AG08395 (cell line): ENCODE measurements at places on chromosomes 16 and 17.
A peak's percentile ranks its signal among the peaks of the same experiment; 100 is the strongest.

DNA sequence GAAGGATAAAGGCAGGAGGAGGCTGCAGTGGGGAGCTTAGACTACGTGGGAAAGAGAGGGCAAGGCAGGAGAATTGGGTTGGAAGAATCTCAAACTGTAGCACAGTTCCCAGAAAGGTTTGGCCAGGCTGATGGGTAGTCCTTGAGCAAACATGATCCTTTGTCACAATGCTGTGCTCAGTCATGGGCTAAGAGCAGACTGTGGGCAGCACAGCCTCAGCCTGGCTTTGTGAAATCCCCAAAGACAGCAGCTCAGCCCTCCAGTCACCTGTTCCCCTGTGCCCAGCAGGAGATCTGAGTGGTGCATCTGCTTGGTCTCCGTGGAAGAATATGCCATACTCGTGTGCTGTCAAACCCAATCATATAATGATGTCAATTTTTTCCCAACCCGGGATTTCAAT lies 10.6 kb upstream of the ENGASE start:
- no peak for DNase-seq

- no peak for DNase-seq
Measured at GRCh38 chr17:7317161-7317803, 2.1 kb upstream of the GPS2 start.

GRCh38 chr17:81489012-81489997 lies 23.3 kb downstream of the ACTG1 start:
- DNase-seq: no peak

GRCh38 chr17:70564006-70564620 lies 394.8 kb downstream of the KCNJ2 start:
- DNase-seq: no peak

DNA sequence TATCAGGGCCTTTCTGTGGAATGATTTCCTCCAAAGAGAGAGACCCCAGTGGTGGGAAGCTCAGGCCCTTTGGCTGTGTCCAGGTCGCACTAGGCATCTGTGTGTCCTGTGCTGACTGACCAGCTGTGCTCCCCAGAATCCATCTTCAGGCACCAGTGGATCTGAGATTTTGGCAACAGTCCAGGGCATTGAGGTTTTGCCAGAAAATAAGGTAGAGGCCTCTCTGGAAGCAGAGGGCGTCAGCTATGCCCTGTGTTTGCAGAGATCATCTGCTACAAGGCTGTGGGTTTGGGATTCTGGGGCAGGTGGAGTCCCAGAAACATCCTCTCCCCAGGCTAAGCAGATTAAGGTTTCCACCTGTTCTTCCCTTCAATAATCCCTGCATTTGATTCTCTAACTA lies 57.5 kb upstream of the TOB1 start:
- no peak for DNase-seq

- DNase-seq: no peak
Measured at GRCh38 chr16:75483222-75483621, 12.0 kb downstream of the CHST6 start.

DNA sequence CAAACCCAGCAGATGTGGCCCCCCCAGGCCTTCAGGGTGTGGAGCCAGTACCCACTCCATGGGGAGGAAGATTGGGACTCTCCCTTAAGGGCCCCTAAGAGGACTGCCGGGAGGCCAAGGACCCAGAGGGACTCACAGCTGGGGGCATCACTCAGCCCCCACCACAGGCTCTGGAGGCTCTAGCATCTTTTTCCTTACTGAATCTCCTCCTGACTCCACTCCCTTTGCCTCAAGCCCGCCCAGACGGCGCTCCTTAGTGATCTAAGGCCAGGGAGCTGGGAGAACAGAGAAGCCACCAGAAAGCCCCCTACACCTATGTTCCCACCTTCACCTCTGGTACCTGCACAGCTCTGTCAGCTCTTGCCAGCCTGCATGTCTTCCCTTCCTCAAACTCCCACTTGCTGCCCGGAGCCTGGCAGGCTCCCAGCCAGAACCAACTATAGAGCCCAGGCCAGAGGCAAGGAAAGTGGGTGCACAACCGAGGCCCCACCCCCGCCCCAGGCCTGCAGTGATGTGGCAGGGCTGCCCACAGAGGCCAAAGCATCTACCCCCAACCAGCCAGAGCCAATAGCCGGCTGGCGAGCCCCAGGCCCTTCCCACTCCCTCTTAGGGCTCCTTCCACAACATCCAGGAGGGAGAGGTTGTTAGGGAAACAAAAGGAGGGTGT lies 22.3 kb upstream of the MPO start:
- no peak for DNase-seq

- no peak for DNase-seq
Measured at GRCh38 chr17:14582996-14583395, 282.1 kb downstream of the HS3ST3B1 start.

GRCh38 chr16:64900019-64900418 lies 221.8 kb downstream of the CDH11 start:
- DNase-seq: no peak

DNA sequence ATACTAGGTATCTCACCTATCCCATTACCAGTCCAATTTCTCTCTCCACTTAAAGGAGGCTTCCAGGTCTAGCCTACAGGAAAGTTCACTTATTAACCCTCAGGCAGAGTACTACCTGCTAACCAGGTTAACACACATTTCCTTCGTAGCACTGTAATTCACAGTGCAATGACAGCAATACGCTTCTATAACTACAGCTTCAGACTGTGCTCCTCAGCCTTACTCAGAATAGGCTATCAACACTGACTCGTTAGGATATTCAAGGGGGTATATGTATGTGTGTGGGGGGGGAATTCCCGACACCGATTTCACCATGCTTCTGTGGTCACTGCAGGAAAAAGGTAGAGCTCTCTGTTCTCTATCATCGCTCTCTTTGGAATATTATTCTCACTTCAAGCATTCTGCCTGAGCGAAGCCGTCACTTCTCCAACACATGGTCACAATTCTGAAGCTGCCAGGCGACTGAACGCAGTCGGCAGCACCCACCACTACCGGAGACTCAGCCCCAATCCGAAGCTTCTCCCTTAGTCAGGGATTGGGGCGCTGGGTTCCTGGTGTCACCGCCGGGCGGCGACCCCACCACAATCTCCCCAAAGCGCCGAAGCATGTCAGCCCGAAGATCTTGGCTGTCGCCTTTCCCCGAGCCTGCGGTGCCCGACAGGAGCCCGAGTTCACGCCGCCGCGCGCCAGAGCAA lies 618 bp downstream of the GGA3 start:
- DNase-seq: no peak

- peak; percentile 75 for DNase-seq
Measured at GRCh38 chr17:74457146-74457819, 9.2 kb upstream of the CD300A start.

DNA sequence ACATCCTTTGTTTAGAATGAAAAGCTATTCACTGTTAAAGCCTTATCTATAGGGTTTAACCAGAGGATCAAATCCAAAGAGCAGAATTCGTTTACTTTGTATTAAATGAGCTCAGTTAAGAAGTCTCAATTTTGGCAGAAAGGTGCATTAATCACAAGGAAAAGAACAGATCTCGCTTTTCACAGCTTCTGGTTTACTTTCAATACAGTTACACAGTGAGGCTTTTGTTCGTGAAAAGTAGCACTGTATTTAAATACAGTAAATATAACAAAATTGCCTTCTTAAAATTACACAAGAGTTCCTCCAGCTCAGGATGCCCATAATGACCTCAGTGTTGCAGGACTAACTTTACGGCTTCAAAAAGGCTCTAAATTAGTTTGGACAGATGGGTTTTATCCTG lies 669.1 kb upstream of the SALL1 start:
- DNase-seq: no peak

GRCh38 chr16:20249211-20249610 lies 78.1 kb downstream of the GP2 start:
- DNase-seq: no peak

GRCh38 chr16:82580298-82580890 lies 46.4 kb upstream of the CDH13 start:
- DNase-seq: peak; percentile 25

- DNase-seq: no peak
Measured at GRCh38 chr16:86093801-86094750, 195.1 kb downstream of the IRF8 start.

DNA sequence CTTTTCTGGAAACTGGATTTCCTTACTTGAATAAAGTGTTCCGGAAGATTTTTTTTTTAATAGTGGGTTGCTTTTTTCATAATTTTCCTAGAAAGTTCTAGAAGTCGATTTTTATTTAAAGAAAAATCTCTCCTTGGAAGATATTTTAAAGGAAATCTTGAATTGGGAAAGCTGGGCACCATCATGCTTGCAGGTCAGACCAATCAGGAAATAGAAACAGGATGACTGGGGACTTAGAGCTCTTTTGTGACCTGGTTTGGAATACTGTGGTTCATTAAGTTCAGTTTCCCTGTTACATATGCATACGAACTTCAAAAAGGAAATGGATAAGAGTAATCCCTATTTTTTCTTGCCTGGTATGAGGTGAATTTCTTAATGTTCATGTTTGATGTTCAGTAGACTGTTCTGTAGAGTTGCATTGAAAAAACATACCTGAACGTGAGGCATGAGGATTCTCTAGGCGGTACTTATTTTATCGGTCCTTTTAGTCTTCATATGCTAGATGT lies 1.2 kb downstream of the NFATC3 start:
- peak; percentile 44 for DNase-seq

- no peak for DNase-seq
Measured at GRCh38 chr17:44960691-44961090, 7.4 kb downstream of the C1QL1 start.

DNA sequence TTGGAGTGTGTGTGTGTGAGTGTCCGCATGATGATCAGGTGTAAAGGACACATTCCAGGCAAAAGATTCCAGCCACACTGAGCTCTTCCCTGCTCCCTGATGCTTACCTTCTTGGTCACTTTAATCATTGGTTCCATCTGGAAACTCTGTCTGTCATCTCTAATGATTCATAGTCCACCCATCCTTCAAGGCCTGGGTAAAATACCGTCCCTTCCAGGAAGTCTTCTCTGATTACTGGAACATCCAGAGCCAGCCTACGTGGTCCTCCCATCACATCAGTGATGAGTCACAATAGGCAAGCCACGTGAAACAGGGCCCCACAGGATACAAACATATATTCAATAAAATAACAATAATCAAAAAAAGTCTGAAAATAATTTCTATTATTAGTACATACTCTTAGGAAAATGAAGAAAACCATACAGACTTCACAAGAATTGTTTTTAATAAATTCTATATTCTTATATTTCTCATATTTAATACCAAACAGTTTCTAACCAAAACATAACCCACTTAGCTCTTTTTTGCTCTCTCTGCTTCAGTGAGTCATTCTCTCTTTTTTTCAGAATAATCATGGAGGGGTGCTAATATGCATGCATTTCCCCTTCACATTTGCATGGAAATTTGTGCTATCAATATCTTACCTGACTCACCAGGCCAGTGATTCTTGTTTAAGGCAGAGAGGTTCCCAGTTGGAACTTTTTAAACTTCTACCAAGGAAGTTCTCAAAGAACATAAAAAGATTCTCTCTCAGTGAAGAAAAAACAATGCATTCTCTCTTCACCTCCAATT lies 263.2 kb downstream of the TOX3 start:
- DNase-seq: no peak
